NCI-H1930 (cell line): ENCODE measurements at places on chromosomes 12 and 14.

DNA sequence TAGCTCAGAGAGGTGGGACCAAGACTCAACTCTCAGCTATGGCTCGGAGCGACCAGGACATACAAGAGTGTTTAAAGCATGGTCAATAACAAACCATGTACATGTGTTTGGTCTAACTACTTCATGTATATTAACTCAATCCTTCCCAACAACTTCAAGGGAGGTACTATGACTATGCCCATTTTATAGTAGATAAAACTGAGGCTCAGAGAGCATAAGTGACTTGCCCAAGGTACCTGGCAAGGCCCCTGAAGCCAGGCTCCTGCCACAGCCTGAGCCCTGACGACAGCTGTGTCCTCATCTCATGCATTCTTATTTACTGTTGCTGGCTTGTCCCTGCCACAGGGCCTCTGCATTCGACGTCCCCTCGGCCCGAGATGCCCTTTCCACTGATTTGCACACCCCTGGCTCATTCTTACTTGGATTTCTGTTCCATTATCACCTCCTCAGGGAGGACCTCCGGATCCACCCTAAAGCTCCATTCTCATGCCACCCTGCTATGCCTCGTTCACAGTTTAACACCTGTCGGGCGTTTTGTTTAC is 2.6 kb downstream of the TESC start:
- no peak for DNase-seq

- DNase-seq, result no peak
Observed at GRCh38 chr14:28467611-28468010, 299.0 kb upstream of the FOXG1 start.

DNA sequence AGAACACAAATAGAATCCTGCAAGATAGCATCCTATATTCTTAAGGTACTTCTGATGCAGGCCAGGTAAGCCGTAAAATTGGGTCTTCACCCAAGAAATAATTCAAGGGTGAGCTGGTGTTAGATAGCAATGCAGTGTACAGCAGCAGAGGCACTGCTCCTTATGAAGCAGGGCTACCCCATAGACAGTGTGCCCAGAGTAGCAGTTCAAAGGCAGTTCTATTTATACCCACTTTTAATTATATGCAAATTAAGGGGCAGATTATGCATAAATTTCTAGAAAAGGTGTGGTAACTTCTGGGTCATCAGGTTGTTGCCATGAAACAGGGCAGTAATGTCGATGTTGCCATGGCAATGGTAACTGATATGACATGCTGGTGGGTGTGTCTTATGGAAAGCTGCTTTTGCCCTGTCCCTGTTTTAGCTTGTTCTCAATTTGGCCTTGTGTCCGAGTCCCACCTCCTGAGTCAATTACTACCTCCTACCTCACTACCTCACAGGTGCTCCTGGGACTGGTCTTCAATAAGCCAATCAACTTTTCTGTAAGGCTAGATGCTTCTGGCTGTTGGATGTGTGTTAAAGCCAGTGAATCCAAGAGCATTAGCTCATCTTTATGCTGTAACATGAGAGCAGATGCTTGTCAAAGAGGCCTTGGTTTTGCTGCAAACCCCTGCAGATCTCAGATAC is 61.0 kb downstream of the PPM1A start:
- no peak for DNase-seq

DNA sequence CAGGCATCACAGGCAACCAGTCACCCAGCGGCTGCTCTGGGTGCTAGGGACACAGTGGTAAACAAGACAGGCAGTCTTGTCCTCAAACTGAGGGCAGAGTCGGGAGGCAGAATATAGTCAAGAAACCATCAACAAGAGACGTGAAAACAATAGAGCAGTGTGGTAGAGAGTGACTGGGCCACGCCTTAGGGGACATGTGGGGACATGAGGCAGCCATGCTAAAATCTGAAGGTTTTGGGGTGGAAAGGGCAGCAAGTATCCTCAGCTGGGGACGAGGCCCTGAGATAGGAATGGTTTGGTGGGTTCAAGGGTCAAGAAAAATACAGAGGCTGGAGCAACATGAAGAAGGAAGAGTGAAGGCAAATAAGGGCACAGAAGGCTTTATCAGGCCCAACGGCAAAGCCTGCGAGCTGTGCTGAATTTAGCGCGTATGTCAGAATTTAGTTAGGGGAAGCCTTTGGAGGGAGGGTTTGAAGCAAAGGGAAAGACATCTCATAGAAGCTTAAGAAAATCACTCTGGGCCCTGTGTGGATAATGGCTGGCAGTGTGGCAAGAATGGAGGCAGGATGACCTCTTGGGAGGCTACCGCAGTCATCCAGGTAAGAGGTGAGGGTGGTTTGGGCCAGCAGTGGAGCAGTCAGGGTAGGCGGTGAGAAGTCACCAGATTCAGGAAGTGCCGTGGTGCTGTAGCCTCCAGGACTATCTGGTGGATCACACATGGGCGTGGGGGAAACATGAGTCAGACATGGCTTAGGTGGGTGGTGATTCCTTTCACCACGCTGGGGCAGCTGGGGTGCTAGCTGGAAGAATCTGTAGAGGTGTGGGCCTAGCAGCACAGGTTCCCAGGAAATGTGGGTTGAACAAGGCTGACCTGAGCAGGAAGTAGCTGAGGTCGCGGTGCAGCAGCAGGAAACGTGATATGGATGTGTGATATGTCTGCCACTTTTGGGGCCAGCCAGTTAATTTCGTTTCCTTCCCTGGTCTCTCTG is 3.0 kb downstream of the EVL start:
- DNase-seq, result no peak

DNA sequence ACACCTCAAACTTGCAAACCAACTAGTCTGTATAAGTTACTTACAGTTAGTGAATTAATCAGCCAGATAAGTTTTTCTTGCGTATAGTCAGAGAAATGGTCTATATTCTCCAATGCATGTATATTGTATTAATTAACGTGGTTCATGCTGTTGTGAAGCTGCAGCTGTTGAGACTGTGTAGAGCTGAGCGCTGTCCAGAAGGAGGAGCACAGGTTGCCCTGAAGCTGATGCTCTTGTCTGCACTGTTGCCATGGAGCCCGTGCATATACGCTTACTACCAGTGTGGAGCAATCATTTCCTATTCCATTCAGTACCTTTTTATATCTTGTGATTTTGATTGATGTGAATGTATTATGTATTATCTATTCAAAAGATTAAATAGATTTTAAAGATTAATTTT is 74.3 kb upstream of the ARID2 start:
- DNase-seq, result no peak

- no peak for DNase-seq
Observed at GRCh38 chr14:21070610-21071224, 613 bp downstream of the ARHGEF40 start.

- no peak for DNase-seq
Observed at GRCh38 chr14:66850258-66850888, 338.9 kb upstream of the GARIN2 start.

GRCh38 chr14:39548358-39548757 is 116.1 kb upstream of the FBXO33 start:
- no peak for DNase-seq

DNA sequence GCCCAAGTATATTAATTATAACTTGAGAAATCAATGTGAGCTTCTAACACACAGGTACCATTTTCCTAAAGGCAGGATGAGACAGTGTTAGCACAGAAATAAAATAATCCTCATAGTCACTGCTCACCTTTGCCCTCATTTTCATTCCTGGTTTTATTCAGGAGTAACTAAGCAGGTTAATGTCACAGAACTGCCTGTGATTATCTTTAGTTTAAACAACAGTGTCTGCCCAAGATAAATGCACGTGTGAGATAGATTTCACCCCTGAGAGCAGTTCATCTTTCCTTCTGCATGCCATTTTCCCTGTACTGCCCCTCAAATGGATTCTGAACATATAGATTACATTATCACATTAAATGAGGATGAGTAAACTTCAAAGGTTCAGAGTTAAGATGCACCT is 250.7 kb downstream of the RMST start:
- no peak for DNase-seq

DNA sequence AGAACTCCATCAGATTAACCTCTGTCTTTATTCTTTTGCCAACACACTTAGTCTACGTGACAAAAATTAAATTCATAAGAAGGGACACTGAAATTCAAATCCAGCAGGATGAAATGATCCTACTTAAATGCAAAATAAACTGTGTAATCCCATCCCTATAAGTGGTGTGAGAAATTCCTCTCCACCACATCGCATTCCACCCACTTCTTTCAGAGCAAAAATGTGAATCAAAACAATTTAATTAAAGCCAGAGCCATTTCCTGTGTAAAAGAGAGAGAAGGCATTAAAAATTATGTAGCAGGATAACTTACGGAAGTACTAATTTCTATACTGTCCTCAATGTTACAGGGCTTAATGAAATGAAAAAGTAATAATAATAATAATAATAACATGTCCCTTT is 844.3 kb downstream of the GALC start:
- no peak for DNase-seq

- no peak for DNase-seq
Observed at GRCh38 chr12:80857311-80857710, 80.4 kb downstream of the LIN7A start.

GRCh38 chr14:23573384-23574015 is 5.1 kb downstream of the JPH4 start:
- no peak for DNase-seq

- DNase-seq, result no peak
Observed at GRCh38 chr14:62076825-62077605, 314.8 kb downstream of the SNAPC1 start.

GRCh38 chr14:50668826-50669143 is 679 bp upstream of the SAV1 start:
- no peak for DNase-seq

GRCh38 chr14:54781961-54782750 is 120.5 kb downstream of the GCH1 start:
- DNase-seq, result no peak

- no peak for DNase-seq
Observed at GRCh38 chr14:92986254-92987147, 63.6 kb downstream of the CHGA start.

- no peak for DNase-seq
Observed at GRCh38 chr14:71206766-71207371, 299.6 kb downstream of the PCNX1 start.
